Cortex of kidney (tissue), 1 donor: ENCODE measurements at places on chromosomes 6 and 20.

DNA sequence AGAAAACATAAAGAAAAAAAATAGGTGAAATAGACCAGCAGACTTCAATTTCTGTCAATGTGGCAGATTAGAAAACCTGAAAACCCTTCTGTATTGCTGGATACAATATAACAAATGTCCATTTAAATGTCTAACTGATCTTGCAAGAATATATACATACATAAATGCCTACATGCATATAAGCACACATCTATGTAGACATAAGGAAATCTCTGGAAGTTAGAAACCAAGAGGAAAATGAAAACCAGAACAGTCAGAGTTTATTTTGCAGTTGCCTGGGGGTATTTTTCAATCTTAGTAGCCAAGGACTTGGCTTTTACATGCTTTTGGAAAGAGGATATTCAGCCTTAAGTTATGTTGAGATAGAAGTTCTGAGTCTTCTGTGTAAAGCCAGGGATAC is 184.0 kb downstream of the RPS12 start:
- DNase-seq, result no peak

GRCh38 chr20:58547623-58548475 is 32.6 kb upstream of the APCDD1L start:
- DNase-seq, result no peak

DNA sequence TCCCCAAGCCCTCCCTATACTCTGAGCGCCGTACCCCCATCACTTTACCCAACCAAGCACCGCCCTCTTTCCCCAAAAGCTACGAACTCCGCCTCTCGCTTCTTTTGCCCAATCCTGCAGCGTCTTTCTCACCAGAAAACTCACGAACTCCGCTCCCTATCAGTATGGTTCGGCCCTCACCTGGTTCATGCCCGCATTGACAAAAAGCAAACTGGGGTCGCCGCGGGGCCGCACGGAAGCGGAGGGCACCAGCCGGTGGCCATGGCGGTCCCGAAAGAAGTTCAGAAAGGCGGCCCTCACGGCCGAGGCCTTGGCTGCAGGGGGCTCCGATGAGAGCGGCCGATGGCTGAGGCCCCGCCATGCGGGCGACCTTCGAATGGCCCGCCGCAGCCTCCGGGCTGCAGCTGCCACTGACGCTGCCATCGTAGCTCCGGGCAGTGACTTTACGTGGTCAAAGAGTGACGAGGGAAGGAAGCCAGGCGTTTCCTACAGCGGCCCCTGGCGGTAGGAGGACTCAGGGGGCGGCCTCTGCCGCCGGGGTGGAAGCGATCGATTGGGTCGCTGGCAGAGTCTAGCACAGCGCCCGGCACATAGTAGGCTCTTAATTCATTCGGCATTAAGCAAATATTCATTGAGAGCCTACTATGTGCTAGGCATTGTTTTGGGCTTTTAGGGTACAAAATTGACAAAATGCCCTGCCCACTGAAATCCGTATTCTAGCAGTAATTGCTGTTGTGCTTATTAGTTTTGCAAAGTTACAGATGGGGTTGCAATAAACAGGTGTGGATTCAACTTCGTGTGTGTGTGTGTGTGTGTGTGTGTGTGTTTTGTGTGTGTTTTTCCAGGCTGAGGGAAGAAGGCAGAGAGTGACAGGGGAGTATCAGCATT is at the start of gene AARS2:
Gene AARS2 (minus strand): TSS at position 447 of the 888 bp plus-strand sequence. CDS start 24 bp downstream, at position 423.
- DNase-seq, result peak; percentile 14

GRCh38 chr20:62239278-62239879 is 1.1 kb downstream of the OSBPL2 start:
- DNase-seq, result no peak

DNA sequence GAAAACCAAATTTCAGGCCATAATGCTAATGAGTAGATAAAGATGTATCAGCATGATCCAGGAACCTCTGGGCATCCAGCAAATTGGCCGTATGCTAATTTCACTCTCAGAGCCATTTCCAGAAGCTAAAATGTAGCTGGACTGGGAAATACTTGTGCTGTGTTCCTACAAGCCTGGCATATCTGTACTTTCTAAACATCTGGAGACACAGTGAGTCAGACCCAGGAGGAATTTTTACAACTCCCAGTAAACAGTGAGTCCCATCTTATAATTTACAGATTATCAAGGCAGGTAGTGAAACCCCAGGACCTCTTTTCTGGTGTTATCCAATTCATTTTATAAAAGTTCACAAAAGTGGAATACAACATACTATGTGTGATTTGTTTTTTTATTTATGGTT is 683.0 kb upstream of the ADGRB3 start:
- DNase-seq, result no peak

DNA sequence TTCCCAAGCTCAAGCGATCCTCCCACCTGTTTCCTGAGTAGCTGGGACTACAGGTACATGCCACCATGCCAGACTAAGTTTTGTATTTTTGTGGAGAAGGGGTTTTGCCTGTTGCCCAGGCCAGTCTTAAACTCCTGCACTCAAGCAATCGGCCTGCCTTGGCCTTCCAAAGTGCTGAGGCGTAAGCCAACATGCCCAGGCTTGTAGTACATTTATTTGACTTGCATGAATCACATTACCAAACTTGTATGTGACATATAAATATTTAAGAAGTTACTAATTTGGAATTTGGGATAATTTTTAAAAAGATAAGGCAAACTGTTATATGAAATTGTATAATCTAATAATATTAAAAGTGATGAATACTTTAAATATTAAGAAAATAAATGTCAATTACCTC is 157.6 kb downstream of the MCHR2 start:
- DNase-seq, result no peak

DNA sequence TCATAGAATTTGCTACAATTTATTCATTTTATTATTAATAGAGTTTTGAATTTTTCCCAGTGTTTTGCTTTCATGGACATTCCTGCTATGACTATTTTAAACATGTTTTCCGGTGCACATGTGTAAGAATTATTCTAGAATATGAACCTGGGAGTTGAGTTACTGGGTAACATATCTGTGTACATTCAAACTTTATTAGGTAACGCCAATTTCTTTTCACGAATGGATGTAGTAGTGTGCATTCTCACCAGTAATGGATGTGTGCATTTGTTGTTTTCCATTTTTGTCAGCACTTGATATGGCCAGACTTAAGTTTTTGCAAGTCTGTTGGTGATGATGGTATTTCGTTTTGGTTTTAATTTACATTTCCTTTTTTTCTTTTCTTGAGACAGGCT is 118.8 kb downstream of the CDKAL1 start:
- DNase-seq, result no peak

DNA sequence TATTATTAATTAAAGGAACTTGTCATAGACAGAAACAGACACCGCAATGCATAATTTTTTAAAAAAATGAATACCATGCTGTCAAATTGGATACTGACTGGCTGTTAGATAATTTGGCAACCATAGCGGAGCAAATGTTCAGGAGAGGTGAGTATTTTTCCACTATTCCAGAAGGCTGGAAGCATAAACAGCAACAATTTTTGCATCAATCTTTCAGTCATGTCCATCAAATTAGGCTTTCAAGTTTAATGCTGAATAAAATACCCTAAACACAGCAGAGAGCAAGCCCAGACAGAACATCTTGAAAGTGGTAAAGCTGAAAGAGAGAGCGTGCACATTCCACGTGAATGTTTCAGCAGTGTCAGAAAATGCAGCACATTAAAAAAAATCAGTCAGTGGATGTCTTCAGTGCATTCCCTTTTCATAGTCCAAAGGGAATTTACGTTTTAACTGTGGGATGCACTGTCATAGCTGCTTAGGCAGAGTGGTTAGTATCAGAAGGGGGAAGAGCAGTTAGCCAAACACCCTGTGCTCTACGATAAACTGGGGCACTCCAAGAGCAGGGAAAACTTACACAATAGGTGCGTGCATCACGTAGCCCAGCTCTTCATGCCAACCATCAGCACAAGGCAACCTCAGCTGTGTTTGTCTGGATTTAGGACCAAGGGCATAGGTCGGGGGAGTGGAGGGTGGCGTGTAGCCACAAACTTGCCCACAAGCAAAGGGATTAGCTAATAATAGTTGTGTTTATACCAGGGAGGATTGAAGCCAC is 116.2 kb upstream of the STMND1 start:
- DNase-seq, result no peak

GRCh38 chr6:131216246-131216645 is 81.0 kb downstream of the AKAP7 start:
- no peak for DNase-seq

DNA sequence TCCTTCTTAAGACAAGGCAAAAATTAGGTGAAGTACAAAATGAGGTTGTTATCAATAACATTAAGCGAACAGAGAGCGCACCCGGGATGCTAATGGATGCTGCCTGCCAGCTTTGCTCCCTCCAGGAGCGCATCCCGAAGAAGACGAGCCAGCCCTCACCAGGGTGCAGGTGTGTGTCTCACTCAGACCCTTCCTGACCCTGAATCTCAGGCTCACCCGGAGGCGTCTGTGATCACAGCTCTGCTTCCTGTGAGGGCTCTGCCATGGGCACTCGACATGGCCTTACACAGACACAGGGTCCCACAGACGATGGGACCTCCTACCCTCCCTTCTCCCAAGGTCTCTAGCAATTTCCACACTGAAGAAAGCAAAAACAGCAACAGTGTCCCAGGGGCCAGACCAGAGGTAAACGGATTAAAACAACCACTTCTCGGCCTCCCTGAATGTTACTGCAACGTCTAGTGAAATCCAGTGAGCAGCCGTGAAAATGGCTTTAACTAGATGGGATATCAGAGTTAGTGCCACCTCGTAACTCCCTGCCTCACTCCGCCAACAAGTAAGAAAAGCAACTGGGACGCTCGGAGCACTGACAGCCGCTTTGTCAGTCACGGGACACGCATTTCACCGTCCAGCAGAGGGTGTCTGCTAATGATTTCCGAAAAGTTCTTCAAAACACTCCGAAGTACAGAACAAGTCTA is 11.7 kb downstream of the ZBTB46 start:
- no peak for DNase-seq

GRCh38 chr20:31673943-31674463 is 36.3 kb downstream of the COX4I2 start:
- no peak for DNase-seq

DNA sequence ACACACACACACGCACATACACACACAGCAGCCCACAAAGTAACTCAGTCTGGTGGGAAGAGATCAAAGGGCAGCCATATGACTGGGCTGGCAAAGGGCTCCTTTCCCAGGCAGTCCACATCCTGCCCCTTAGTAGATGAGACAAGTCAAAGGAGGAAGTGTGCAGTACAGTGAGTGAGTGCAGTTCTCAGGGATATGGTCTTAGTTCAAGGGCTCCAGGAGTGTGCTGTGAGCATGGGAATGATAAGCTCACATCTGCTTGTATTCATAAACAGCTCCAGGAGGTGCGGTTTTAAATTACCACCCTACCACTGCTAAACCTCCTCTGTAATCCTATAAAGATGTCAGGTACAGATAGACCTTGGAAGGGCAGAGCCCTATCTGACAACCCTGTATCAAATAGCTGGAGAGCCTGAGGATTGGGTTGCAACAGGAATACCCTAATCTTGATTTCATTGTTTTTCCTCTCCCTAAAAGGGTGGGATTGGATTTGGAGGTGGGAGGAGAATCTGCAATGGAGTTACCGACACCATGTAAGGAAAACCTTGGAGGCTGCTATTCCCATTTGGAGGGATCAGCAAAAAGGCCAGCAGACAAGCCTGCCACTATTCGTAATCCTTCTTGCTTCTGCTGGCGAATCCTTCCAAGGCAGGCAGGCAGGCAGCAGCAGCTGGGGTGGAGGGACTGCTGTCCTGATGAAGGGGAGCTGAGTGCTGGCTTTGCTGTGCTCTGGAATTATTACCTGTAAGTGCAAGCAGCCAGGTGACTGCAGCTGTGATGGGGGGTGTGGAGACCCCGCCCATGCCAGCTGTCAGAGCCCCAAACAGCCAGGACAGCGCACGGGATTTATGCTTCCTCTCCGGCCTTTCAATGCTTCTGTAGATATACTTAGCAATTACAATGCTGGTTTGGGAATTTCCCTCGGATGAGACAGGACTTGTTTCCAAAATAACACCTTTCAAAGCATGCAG is 342.7 kb downstream of the PRL start:
- DNase-seq, result no peak

DNA sequence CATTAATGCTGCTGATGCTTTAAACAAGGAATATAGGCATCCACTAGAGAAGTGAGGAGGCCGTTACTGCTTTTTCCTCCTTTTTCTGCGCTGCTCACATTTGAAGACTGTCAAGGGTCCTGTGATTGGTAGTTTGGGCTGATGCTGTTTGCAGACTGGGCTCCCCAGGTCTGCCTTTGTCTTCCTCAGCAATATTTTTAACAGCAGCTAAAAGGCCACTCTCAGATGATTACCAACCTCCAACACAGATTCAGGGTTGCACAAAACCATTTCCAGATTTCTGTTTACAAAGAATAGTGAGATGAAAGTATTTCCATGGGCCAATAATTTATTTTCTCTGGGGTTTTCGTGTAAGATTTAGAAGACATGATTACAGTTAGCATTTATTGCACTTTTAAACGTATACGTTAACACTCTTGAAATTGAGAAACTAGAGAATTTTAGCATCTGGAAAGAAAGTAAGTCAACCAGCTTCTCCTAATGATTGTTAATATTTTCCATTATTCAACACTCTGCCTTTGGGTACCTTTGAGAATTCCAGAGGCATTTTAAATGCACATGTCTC is 475.3 kb upstream of the SOX4 start:
- DNase-seq, result no peak

DNA sequence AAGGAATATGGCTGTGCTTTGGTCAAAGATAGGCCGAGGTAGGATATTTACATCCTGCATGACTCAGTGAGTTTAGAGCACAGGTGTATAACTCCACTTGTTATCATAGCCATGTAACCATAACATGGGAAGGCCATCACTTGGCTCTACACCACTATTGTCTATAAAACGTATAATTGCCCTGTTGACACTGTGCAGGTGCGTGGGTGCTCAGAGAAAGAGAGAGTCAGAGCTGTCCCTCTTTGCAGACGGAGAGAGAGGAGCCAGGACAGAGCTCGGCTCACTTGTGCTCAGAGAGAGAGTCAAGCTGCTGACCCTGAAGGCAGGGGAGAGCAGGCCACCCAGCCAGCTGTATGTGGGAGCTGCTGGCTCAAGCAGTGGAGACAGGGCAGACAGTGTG is 46.0 kb downstream of the OR2B6 start:
- no peak for DNase-seq

DNA sequence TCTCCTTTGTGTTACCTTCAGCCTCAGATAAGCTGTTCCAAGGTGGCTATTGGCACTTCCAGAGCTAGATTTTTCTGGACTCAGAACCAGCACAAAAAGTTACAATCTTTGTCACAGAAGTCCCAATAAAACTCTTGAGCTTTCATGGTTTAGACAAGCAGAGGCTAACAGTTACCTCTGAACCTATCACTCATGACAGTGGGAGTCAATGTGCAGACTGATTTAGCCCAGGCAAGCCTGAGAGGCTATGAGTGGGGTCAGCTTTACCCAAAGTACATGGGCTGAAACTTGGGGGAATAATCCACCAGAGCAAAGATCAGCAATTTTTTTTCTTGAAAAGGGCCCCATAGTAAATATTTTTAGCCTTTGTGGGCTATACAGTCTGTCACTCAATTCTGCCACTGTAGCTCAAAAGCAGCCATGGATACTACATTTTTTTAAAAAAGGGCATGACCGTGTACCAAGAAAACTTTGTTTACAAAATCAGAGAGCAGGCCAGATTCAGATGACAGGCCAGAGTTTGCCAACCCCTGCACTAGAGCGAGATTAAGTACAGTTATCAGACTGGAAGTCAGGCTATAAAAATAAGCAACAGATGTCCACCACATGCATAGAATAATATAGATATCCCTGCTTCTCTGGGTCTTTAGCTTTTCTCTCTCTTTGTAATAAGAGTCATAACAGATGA is 20.0 kb downstream of the CCN2 start:
- DNase-seq, result no peak
